Natural killer cell (primary cell): ENCODE measurements at places on chromosomes 13 and 19. TPM values are rescaled to one million over a fixed set of nuclear protein-coding genes. Genes with fewer than 3 reads are reported as not detected.

FSTL3 gene
- total RNA-seq, result 1.5 TPM

PSG7 gene
- not detected for total RNA-seq

IQCN gene
- total RNA-seq, result 15.6 TPM

MEF2B gene
- total RNA-seq, result 7.0 TPM

RPS28 gene
- 1,403 TPM for total RNA-seq

GYS1 gene
- total RNA-seq, result 34.5 TPM

CACNG8 gene
- total RNA-seq, result 2.3 TPM

CYP2F1 gene
- total RNA-seq, result 0.93 TPM

DNA sequence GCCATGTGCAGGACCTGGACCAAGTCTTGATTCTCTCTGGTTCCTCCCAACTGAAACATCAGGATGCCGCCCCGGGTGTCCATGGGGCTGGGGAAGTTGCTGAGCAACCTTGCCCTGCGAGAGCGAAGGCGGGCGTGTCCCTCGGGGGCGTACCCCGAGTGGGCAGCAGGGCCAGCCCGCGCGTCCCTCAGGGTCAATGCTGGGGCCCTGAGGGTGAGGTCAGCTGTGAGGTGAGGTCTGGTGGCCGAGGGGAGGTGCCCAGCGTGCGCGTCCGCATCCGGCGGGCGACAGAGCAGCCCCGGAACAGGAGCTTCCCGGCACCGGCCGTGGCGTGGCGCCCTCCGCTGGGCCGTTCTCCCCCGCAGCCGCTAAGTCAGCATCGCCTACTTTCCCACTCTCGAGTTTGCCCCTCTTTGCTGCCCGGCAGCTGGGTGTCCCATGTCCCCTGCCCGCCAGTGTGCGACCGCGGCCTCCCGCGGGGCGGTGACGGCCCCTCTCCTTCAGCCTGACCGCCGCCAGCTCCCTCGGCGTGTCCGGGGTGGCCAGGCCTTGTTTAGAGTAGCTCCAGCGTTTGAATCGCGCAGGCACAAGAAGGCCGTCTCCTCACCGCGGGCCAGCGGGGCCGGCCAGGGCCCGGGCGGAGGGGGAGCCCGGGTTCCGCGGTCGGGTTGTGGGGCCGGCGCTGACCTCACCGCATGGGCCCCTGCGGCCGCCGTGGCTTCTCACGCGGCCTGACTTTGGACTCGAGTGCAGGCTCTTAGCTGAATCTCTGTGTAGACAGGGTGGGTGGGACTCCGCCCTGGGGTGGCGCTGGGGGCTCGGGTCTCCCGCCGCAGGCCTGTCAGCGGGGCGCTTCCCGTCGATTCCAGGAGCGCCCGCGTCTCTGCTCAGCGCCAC is 33.0 kb downstream of the GJA3 start:
- H3K27ac ChIP-seq, result peak overlapping the region; percentile 55
- H3K36me3 ChIP-seq, result no peaks in the 10 kb centered on the region
- peak; percentile 59 for DNase-seq
- H3K4me1 ChIP-seq, result peaks cover 21% of the 10 kb centered on the region
- peaks cover 18% of the 10 kb centered on the region for H3K27me3 ChIP-seq

- H3K4me1 ChIP-seq, result peaks cover 46% of the 10 kb centered on the region
- DNase-seq, result no peak
- H3K36me3 ChIP-seq, result no peaks in the 10 kb centered on the region
- H3K4me3 ChIP-seq, result no peak overlapping the region
- H3K27ac ChIP-seq, result no peak overlapping the region
- no peaks in the 10 kb centered on the region for H3K27me3 ChIP-seq
Measured at GRCh38 chr13:113586661-113587479, 2.3 kb downstream of the TFDP1 start.

GRCh38 chr19:2064788-2065524 is 13.9 kb upstream of the MKNK2 start:
- H3K27me3 ChIP-seq, result no peaks in the 10 kb centered on the region
- H3K27ac ChIP-seq, result no peak overlapping the region
- no peak overlapping the region for H3K4me3 ChIP-seq
- H3K36me3 ChIP-seq, result no peaks in the 10 kb centered on the region
- H3K4me1 ChIP-seq, result peaks cover 37% of the 10 kb centered on the region

GRCh38 chr13:25739376-25739775 is 312.4 kb downstream of the SHISA2 start:
- no peak overlapping the region for H3K4me3 ChIP-seq
- H3K4me1 ChIP-seq, result peaks cover 18% of the 10 kb centered on the region
- no peak overlapping the region for H3K27ac ChIP-seq
- H3K36me3 ChIP-seq, result no peaks in the 10 kb centered on the region
- no peaks in the 10 kb centered on the region for H3K27me3 ChIP-seq

- H3K36me3 ChIP-seq, result no peaks in the 10 kb centered on the region
- H3K4me3 ChIP-seq, result no peak overlapping the region
- no peak overlapping the region for H3K27ac ChIP-seq
- H3K27me3 ChIP-seq, result no peaks in the 10 kb centered on the region
- no peaks in the 10 kb centered on the region for H3K4me1 ChIP-seq
Measured at GRCh38 chr13:66362485-66362884, 867.7 kb downstream of the PCDH9 start.

DNA sequence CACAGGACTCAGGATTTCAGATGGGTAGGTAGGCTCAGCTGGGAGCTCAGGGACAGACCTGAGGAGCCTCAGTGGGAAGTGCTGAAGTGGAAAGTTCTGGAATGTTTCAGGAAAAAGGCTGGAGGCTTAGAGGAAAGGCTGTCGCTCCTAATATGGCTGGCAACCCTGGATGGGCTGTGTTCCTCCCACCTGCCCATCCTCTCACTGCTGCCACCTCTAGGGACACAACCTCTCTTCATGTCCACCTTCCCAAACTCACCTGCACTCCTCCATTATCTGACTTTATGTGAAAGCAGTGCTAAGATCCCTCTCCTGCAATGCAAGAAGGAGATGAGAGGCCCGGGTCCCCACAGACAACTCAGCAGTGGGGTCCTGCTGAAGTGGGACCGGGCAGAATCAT is 5.8 kb upstream of the CEACAM21 start:
- H3K4me1 ChIP-seq, result peaks cover 15% of the 10 kb centered on the region
- no peak for DNase-seq
- no peak overlapping the region for H3K27ac ChIP-seq
- peaks cover 11% of the 10 kb centered on the region for H3K36me3 ChIP-seq

GRCh38 chr13:33865945-33866344 is 48.0 kb downstream of the RFC3 start:
- H3K27me3 ChIP-seq, result no peaks in the 10 kb centered on the region

DNA sequence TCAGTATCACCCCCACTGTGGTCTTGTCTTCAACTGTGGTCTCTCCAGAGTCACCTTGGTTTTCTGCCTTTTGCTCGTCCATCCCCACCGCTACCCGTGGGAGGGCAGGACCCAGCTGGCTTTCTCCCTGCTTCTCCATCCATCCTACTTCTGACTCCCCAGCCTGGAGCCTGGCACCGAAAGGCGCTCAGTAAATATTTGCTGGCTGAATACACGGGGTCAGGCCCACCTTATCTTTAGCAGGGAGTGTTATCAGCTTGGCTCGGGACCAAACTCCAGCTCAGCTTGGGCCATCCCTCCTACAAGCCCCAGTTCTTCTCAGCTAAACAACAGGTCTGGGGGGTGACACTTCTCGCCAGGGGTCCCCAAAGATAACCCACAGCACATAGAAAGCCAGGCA is 62.0 kb upstream of the KLF2 start:
- H3K27ac ChIP-seq, result peak overlapping the region; percentile 57
- H3K36me3 ChIP-seq, result no peaks in the 10 kb centered on the region
- peaks cover 80% of the 10 kb centered on the region for H3K4me1 ChIP-seq

DNA sequence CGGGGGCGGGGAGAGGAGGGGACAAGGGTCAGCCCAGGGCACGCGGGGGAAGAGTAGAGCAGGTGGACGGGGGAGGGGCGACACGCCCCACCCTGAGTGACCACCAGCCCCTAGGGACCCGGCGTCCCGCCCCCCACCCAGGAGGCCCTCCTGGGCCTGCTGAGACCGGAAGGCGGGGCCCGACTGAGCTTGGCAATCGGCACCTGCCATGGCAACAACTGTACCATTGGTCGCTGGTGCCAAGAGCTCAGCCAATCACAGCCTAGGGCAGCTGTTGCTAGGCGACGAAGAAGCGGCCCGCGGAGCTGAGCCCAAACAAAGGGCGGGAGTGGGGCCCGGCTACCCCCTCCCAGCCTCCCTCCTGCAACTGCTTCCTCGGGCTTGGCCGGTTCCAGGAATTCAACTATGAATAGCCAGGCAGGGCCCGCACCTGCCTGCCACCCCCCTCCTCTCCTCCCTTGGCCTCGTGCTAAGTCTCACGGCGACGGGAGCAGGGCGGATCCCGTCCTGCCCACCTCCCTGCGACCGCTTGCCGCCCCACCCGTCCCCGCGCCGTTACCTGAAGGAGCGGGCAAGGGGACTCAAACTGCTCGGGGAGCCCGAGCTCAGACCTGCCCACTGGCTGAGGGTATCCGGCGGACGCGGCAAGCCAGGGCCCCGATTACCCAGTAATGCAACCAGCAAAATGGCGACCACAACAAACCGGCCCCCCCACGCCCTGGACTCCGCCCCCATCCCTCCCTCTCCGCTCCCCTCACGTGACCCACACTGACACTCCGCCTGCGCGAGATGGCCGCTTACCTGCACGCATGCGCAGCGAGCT is at the start of gene DYRK1B:
DYRK1B (minus strand) TSS at position 699 of the 823 bp plus-strand sequence. CDS start 2,295 bp downstream, outside the sequence.
- H3K4me3 ChIP-seq, result peak within 1 kb of the TSS; percentile 95
- peaks cover 52% of the 10 kb centered on the region for H3K36me3 ChIP-seq
- peak; percentile 100 for DNase-seq
- peaks cover 33% of the 10 kb centered on the region for H3K4me1 ChIP-seq
- no peaks in the 10 kb centered on the region for H3K27me3 ChIP-seq
- H3K27ac ChIP-seq, result peak within 1 kb of the TSS; percentile 94

DNA sequence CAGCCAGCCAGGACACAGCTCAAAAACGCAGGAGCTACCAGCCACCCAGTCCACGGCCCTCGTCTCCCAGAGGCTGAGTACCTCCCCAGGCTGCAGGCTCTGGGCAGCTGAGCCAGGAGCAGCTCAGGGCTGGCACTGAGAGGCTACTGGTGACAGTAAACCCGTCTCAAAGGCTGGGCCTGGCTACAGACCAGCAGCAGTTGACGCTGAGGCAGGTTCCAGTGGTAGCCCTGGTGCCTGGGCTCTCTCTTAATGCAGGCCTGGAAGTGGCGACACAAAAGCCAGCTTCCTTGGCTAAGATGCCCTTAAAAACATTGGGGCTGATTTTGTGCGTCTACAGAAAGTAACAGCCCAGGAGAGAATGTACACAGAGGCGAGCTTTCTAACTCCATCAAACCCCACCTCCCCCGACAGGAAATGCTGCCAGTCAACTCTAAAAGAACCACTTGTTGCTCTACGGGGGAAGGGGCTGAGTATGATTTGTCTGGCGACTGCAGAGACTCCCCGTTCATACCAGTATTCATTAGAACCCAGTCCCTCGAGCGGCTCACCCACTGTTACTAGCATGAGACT is 126.3 kb downstream of the STK24 start:
- peaks cover 33% of the 10 kb centered on the region for H3K36me3 ChIP-seq
- no peak overlapping the region for H3K27ac ChIP-seq
- no peaks in the 10 kb centered on the region for H3K27me3 ChIP-seq

DNA sequence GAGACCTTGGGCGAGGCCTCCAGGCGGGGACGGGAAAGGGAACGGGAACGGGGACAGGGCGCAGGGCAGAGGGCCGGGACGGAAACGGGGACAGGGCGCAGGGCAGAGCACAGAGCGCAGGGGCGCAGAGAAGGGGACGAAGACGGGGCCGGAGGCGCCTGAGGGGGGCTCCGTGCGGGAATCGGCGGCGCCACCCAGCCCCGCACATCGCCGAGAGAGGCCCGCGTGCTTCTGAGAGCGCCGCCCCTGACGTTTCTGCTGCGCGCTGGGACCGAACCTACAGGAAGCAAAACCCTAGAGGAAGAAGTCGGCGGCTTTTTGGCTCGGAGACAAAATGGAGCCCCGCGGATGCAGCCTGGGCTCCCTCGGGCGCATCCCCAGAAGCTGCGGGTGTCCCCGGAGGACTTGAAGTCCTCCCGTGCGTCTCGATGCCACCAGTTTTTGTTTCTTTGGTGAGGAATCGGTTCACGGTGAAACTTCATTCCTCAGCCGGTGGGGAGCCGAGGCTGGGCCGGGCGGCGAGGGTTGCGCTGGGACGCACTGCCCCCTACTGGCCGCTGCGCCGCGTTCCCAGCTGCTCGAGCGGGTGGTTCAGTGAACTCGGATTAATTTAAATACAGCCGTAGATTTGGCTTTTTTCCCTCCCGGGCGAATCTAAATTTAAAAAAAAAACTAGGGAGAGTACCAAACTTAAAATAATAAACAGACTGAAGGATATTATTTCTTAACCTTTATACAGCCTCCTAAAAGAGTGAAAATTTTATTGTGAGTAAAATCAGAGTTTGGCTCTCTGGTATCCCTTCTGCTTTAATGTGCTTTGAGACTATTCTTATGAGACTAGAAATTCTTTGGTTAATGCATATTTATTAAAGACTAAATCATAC is 350.0 kb upstream of the ARGLU1 start:
- H3K27me3 ChIP-seq, result no peaks in the 10 kb centered on the region
- no peaks in the 10 kb centered on the region for H3K4me1 ChIP-seq
- H3K4me3 ChIP-seq, result peak overlapping the region; percentile 42
- H3K27ac ChIP-seq, result no peak overlapping the region

- DNase-seq, result no peak
- no peak overlapping the region for H3K4me3 ChIP-seq
- no peaks in the 10 kb centered on the region for H3K36me3 ChIP-seq
- H3K27me3 ChIP-seq, result no peaks in the 10 kb centered on the region
- no peaks in the 10 kb centered on the region for H3K4me1 ChIP-seq
Measured at GRCh38 chr19:22935151-22935550, 67.8 kb downstream of the ZNF728 start.

DNA sequence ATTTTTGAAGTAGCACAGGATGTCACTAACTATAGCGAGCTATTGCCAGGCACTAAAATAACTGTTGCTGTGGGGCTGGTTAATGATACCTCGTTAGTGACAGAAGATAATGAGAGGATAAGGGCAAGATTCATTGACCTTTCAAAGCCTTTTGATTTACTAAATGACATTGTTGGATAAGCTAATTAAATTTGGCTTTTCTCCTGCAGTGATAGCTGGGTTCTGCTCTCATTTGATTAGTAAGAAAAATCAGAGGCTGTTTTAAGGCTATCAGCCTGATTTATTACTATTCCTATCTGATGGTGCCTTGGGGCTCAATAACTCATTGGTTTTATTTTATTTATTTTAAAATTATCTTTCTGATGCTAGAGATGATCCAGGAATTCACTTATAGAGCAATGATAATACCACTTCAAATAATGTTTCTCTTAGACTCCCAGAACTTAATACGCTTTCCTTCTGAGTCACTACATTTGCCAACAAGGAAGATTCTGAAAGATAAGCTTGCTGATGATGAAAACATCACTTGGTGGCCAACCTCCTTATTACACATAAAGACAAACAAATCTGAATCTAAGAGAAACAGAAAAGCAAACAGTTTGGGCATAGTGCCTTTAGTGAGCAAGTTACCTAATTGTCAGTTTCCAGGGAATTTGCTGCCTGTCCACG is 501.3 kb upstream of the ARGLU1 start:
- DNase-seq, result no peak
- no peak overlapping the region for H3K27ac ChIP-seq
- no peaks in the 10 kb centered on the region for H3K36me3 ChIP-seq
- no peak overlapping the region for H3K4me3 ChIP-seq
- no peaks in the 10 kb centered on the region for H3K27me3 ChIP-seq
